ENCODE measurements at places on chromosomes 6 and 20. TPM values are rescaled to one million over a fixed set of nuclear protein-coding genes. Genes with fewer than 3 reads are reported as not detected.

DNA sequence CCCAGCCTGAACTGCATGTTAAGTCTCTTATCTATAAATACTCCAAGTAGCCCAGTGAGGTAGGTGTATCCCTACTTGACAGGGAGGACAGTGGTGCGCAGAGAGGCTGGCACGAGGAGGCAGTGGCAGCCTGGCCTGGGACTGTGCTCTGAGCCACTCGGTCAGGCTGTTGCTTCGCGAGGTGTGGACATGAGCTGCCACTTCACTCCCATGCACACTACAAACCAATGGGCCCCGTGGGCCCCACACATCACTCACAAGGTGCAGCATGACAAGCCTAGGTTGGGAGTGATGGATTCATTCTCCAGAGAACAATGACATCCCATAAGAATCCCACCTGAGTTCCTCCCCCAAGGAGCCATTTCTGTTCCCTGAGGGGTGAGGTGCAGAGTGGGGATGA, 54.9 kb downstream of the TMEM242 start:
- no peak for DNase-seq
- H3K4me1 ChIP-seq: peaks cover 1% of the 10 kb centered on the region
- H3K4me3 ChIP-seq: no peak overlapping the region
- H3K27ac ChIP-seq: no peak overlapping the region
- H3K27me3 ChIP-seq: no peaks in the 10 kb centered on the region

The ENPP5 gene
- total RNA-seq: 0.24 TPM

The ZNF334 gene
- 1.7 TPM for total RNA-seq

- DNase-seq: no peak
- H3K36me3 ChIP-seq: peaks cover 6% of the 10 kb centered on the region
- peaks cover 6% of the 10 kb centered on the region for H3K4me1 ChIP-seq
- no peak overlapping the region for H3K4me3 ChIP-seq
These were observed 11.0 kb downstream of the ZBP1 start for GRCh38 chr20:57609086-57609841.

- H3K4me3 ChIP-seq: no peak overlapping the region
- peaks cover 11% of the 10 kb centered on the region for H3K27me3 ChIP-seq
- H3K36me3 ChIP-seq: no peaks in the 10 kb centered on the region
- DNase-seq: no peak
These were observed 484.8 kb downstream of the PREX1 start for GRCh38 chr20:48342822-48343513.

GRCh38 chr6:20188630-20189075, 23.6 kb downstream of the MBOAT1 start:
- no peak overlapping the region for H3K4me3 ChIP-seq
- H3K36me3 ChIP-seq: no peaks in the 10 kb centered on the region
- no peak for DNase-seq
- H3K4me1 ChIP-seq: peaks cover 6% of the 10 kb centered on the region
- no peak overlapping the region for H3K27ac ChIP-seq

The PPIL4 gene
- total RNA-seq: 25.8 TPM

DNA sequence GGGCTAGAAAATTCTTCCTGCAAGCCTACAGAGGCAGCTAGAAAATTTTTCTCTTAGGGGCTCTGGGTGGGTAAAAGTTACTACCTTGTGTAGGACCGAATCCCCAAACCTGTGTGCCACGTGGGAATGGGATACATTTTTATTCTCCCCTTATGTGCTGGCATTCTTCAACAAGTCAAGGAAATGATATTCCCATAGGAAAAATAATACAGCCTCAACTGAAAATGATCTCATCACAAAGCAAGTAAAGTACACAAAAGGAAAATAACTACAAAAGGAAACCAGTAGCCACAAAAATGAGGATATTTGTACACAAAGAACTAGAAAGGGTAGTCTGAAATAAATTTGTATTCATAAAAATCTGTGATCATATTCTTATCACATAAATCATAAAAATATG, 298.1 kb downstream of the LAMA2 start:
- H3K27me3 ChIP-seq: peaks cover 5% of the 10 kb centered on the region
- H3K4me3 ChIP-seq: no peak overlapping the region
- no peak for DNase-seq
- H3K4me1 ChIP-seq: no peaks in the 10 kb centered on the region
- H3K27ac ChIP-seq: no peak overlapping the region
- no peaks in the 10 kb centered on the region for H3K36me3 ChIP-seq

The SLPI gene
- not detected for total RNA-seq

The ZNF318 gene
- total RNA-seq: 9.9 TPM

The LATS1 gene
- 18.1 TPM for total RNA-seq

The SAMD10 gene
- total RNA-seq: 21.8 TPM

DNA sequence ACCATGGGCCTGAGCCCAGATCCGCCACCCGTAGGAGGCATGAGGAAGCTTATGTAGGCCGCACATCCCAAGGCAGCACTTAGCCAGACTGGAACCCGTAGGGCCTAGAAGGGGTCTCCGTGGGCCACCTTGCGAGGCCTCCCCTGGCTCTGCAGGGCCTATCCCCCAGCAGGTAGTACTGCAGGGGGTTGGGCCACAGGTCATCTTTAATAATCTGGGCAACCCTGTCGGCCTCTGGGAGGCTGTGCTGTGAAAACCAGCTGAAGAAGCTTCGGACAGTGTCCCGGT, 18.5 kb downstream of the PLAGL2 start:
- DNase-seq: no peak
- peaks cover 12% of the 10 kb centered on the region for H3K36me3 ChIP-seq

DNA sequence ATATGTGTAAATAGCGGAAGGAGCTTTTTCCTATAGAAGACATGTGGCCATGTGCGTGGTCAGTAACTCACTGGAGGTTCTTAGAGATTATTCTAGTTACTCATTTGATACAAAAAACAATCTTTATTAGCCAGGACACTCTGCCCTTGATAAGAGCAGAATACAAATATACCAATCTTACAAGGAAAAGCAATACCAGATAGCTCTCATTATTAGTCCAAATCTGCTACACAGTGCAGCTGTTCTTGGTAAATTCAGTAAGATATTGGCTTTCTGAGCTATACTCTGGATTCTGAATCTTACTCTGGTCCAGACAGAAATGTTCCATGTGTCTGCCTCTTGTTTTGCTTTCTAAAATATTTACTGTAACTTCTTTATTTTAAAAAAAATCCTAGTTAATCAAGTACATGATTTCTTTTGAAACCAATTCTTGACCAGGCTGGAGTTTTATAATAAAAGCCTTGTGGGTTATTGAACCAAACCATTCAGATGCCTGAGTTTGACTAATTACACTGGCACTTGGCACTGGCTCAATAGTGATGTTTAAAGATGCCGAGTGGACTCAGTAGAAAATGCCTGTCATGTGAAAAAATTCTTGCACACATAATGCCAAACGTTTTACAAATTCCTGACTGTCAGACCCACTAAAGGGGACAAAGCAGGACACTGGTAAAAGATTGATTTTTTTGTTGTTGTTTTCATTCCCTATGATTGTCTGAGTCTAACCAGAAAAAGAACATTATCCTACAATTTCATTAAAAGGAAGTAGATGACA, 242.8 kb upstream of the TCF21 start:
- no peak for DNase-seq
- H3K36me3 ChIP-seq: no peaks in the 10 kb centered on the region
- no peak overlapping the region for H3K4me3 ChIP-seq
- H3K27ac ChIP-seq: no peak overlapping the region
- no peaks in the 10 kb centered on the region for H3K4me1 ChIP-seq

- H3K4me1 ChIP-seq: no peaks in the 10 kb centered on the region
- no peak overlapping the region for H3K27ac ChIP-seq
- DNase-seq: no peak
- no peak overlapping the region for H3K4me3 ChIP-seq
These were observed 19.3 kb downstream of the RIN2 start for GRCh38 chr20:19777315-19777714.

GRCh38 chr6:45538641-45539547, 161.2 kb upstream of the SUPT3H start:
- no peaks in the 10 kb centered on the region for H3K27me3 ChIP-seq
- no peak overlapping the region for H3K4me3 ChIP-seq
- DNase-seq: no peak
- H3K27ac ChIP-seq: no peak overlapping the region

DNA sequence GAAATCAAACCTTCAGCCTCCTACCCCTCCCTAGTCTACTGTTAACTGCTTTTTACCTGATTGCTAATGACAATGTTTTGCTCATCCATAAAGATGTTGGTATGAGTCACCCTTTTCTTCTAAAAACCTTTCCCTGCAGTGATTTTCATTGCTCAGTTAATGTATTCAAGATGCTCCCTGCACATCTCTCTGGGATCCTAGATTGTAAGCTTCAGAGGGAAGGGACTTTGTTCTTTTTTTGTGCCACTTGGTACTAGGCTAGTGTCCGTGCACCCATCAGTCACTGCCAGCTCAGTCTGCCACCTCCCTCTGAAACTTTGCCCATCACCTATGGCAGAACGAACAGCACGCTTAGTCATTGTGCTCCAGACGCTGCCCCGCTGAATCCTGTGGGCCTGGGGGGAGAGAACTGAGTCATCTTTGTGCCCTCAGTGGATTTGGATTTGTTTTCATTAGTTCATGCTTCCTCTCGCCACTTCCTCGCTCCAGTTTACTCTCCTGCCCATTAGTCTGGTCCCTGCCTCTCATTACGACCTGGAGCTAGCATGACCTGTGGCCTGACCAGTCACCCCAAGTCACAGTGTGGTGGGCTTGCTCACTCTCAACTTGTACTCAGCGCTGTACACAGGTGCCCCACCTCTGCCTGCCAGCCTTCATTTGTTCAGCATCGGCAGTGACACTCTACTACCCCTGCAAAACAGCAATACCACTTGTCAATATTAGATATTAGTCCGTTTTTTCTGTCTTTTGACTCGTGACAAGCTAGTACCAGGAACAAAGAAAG, 78.0 kb upstream of the TMEM181 start:
- H3K27me3 ChIP-seq: no peaks in the 10 kb centered on the region
- H3K4me1 ChIP-seq: no peaks in the 10 kb centered on the region
- peaks cover 14% of the 10 kb centered on the region for H3K36me3 ChIP-seq
- no peak for DNase-seq
- H3K27ac ChIP-seq: no peak overlapping the region

- DNase-seq: no peak
- H3K36me3 ChIP-seq: peaks cover 8% of the 10 kb centered on the region
These were observed 32.7 kb upstream of the FANCE start for GRCh38 chr6:35419417-35419816.

The CPNE5 gene
- 1.2 TPM for total RNA-seq

GRCh38 chr6:76876922-76877553, 586.3 kb downstream of the HTR1B start:
- DNase-seq: no peak
- no peak overlapping the region for H3K27ac ChIP-seq
- no peaks in the 10 kb centered on the region for H3K27me3 ChIP-seq

The TPD52L1 gene
- total RNA-seq: 5.7 TPM

- DNase-seq: no peak
- H3K4me3 ChIP-seq: no peak overlapping the region
- H3K27me3 ChIP-seq: no peaks in the 10 kb centered on the region
- no peaks in the 10 kb centered on the region for H3K4me1 ChIP-seq
- no peaks in the 10 kb centered on the region for H3K36me3 ChIP-seq
These were observed 507.9 kb downstream of the EYS start for GRCh38 chr6:65199121-65199520.

GRCh38 chr20:46406986-46407670, 713 bp upstream of the ELMO2 start:
- H3K4me3 ChIP-seq: peak overlapping the region; percentile 88
- DNase-seq: peak; percentile 91
- H3K36me3 ChIP-seq: no peaks in the 10 kb centered on the region
- peak overlapping the region; percentile 88 for H3K27ac ChIP-seq
- no peaks in the 10 kb centered on the region for H3K27me3 ChIP-seq

GRCh38 chr6:156787569-156788492, 10.7 kb downstream of the ARID1B start:
- no peak overlapping the region for H3K27ac ChIP-seq
- peaks cover 87% of the 10 kb centered on the region for H3K4me1 ChIP-seq
- H3K36me3 ChIP-seq: peaks cover 11% of the 10 kb centered on the region
- H3K4me3 ChIP-seq: no peak overlapping the region
- no peak for DNase-seq

DNA sequence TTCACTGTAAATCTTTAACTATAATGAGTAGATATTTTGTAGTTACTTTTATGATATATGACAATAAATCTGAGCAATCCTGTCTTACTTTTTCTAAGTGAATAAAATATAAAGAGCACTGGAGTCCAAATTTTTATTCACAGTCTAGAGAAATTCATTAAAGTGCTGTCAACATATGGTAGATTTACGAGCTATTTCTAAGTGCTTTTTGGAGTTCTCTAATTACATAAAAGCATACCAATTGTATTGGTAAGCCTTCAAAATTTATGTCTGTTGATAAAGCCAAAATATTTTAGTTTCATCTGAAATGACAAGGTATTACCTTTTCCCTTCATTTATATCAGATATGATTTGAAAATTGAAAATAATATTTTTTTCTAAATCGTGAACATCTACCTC, 75.4 kb downstream of the MAN1A1 start:
- H3K4me3 ChIP-seq: no peak overlapping the region
- H3K36me3 ChIP-seq: peaks cover 20% of the 10 kb centered on the region
- no peak for DNase-seq
- no peak overlapping the region for H3K27ac ChIP-seq

DNA sequence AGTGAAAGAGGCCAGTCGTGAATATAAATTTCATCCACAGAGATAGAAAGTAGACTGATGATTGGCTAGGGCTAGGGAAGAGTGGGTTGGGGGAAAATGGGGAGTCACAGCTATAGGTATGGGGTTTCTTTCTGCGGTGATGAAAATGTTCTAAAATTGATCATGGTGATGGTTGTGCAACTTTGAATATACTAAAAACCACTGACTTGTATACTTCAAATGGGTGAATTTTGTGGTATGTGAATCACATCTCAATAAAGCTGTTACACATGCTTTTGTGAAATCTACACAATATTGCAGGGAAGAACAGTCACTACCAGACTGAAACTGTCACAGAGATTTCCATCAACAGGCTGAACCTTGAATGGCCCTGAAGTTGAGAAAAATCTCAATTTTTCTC, 61.5 kb downstream of the LYRM4 start:
- peaks cover 14% of the 10 kb centered on the region for H3K4me1 ChIP-seq
- no peak overlapping the region for H3K4me3 ChIP-seq
- H3K27me3 ChIP-seq: no peaks in the 10 kb centered on the region
- no peak for DNase-seq
- peak overlapping the region; percentile 5 for H3K27ac ChIP-seq
- peaks cover 12% of the 10 kb centered on the region for H3K36me3 ChIP-seq

GRCh38 chr6:148367411-148368024, 24.9 kb downstream of the SASH1 start:
- no peak overlapping the region for H3K4me3 ChIP-seq
- DNase-seq: no peak
- H3K36me3 ChIP-seq: no peaks in the 10 kb centered on the region
- no peaks in the 10 kb centered on the region for H3K4me1 ChIP-seq
- no peak overlapping the region for H3K27ac ChIP-seq

The OXT gene
- not detected for total RNA-seq

DNA sequence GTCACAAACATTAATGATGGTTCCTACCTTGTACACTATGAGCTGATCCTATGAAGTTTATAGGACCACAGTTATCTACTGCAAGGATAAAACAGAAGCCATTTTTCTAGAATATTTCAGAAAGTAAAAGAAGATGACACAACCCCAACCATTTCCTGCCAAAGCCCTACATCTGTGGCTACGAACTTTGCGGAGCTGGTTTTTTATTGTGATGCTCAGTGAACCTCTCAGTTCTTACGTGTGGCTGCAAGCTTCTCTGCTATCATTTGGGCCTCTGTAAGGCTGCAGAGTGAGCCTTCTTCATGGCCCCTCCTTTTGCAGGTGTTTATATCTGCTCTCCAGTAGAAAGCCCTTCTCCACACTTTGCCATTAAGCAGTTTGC, 17.8 kb upstream of the TAGAP start:
- H3K36me3 ChIP-seq: peaks cover 3% of the 10 kb centered on the region
- peaks cover 95% of the 10 kb centered on the region for H3K4me1 ChIP-seq
- H3K27me3 ChIP-seq: no peaks in the 10 kb centered on the region

- peaks cover 25% of the 10 kb centered on the region for H3K4me1 ChIP-seq
- H3K36me3 ChIP-seq: peaks cover 27% of the 10 kb centered on the region
- H3K4me3 ChIP-seq: no peak overlapping the region
- H3K27ac ChIP-seq: no peak overlapping the region
These were observed 31.1 kb downstream of the NCOA7 start for GRCh38 chr6:125821825-125822281.
